Activated CD4-positive, alpha-beta T cell treated with anti-CD3 and anti-CD28 coated beads, Interleukin-2, amount 50 U/mL, for 1 hour (primary cell): ENCODE measurements at places on chromosomes 12 and 14.

GRCh38 chr14:104753528-104754212 lies 723 bp downstream of the SIVA1 start:
- DNase-seq: no peak

- no peak for DNase-seq
Observed at GRCh38 chr12:100666588-100666987, 93.1 kb downstream of the GAS2L3 start.

- no peak for DNase-seq
Observed at GRCh38 chr12:87469295-87469694, 559.9 kb downstream of the C12orf50 start.

GRCh38 chr14:51448831-51449670 lies 202.7 kb upstream of the FRMD6 start:
- DNase-seq: no peak

DNA sequence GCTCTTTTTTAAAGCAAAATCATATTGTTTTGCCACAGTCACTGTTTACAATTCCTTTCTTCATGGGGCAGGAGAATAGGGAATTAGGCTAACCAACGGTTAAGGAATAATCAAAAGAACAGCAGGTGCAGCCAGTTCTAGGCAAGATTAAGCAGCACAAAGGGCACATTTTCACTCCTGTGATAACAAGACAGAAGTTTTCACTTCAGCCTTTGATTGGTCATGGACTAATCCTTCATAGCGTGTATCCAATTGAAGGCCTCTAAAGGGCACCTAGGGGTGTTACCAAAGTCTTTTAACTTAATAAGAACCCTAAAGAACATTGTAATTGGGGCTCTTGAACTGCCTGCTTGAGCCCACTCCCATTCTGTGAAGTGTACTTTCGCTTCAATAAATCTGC lies 206.9 kb upstream of the AMIGO2 start:
- DNase-seq: no peak

- no peak for DNase-seq
Observed at GRCh38 chr12:3537719-3538465, 46.9 kb downstream of the PRMT8 start.

GRCh38 chr14:101790232-101790631 lies 28.7 kb downstream of the PPP2R5C start:
- DNase-seq: no peak

DNA sequence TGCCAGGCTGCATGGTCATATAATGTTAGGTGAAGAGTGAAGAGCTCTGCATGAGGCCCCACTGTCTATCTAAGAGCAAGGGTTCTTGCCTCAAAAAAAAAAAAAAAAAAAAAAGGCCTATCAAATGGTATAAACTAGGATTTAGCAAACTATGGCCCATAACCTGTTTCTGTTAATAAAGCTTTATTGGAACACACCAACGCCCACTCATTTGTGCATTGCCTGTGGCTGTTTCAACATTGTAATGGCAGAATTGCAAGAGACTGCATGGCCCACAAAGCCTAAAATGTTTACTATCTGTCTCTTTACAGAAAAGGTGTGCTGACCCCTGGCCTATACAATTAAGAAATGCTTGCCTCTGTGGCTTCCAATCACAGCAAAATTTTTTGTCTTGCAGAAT lies 12.8 kb downstream of the PLEKHG7 start:
- DNase-seq: no peak

- DNase-seq: no peak
Observed at GRCh38 chr14:75806352-75806832, 145.3 kb downstream of the TTLL5 start.

GRCh38 chr12:50926415-50926814 lies 25.9 kb upstream of the HIGD1C start:
- DNase-seq: no peak

- DNase-seq: no peak
Observed at GRCh38 chr12:57416039-57416996, 14.5 kb downstream of the R3HDM2 start.

GRCh38 chr14:61026526-61026925 lies 45.5 kb downstream of the SLC38A6 start:
- DNase-seq: no peak

- no peak for DNase-seq
Observed at GRCh38 chr12:25491396-25492325, 61.4 kb downstream of the LMNTD1 start.
